ENCODE measurements at places on chromosomes 1 and 21.

- DNase-seq, result no peak
Observed at GRCh38 chr1:100736746-100737145, 17.2 kb downstream of the VCAM1 start.

DNA sequence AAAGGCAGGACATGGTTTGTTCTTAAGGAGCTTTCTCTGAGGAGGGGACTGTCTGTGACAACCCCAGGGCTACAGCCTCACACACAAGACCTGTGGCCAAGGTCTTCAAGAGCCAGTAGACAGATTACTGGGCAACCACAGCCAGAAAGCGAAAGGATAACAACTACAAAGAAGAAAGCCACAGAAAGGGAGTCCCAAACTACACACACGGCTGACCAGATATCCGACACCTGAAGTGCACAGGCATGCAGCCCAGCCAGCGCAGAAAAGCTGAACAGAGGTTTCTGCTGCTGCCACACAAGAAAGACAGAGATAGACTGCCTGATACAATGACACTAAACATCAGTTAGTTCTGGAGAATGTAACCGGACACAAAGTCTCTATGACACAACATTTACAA is 21.4 kb upstream of the NADK start:
- DNase-seq, result no peak

DNA sequence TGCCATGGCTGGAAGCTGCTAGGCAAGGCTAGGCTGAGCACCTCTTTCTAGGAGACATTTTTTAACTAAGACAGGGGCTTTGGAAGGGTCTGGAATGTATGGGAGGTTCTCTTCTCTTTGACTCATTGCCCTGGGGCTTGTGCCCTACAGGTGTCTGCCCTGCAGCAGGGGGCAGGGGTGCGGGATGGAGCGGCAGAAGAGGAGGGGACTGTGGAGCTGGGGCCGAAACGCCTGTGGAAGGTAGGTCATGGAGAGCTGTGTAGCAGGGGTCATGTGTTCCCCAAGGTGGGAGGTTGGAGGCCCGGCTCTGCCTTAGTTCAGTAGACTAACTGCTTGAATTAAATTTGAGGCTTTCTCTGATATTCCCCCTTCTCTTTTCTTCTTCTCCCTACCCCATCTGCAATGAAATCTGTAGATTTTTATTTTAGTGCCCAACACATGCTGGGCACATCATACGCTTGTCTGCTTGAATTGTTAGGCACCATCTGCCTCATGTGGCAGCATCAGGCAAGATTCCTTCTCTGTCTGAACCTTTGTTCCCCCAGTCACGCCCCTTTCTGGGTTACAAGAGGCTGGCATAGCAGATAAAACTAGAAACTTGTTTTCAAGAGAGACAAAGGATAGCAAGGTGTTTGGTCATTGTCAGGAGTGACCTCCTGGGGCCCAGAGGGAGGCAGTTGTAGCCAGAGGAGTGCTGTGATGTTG is 18.4 kb downstream of the PPFIA4 start:
- DNase-seq, result no peak

GRCh38 chr1:94597701-94598100 is 56.1 kb upstream of the F3 start:
- no peak for DNase-seq

- no peak for DNase-seq
Observed at GRCh38 chr1:33332357-33332789, 11.5 kb upstream of the A3GALT2 start.
